ENCODE measurements at places on chromosomes 1 and 21. TPM values are rescaled to one million over a fixed set of nuclear protein-coding genes. Genes with fewer than 3 reads are reported as not detected.

DNA sequence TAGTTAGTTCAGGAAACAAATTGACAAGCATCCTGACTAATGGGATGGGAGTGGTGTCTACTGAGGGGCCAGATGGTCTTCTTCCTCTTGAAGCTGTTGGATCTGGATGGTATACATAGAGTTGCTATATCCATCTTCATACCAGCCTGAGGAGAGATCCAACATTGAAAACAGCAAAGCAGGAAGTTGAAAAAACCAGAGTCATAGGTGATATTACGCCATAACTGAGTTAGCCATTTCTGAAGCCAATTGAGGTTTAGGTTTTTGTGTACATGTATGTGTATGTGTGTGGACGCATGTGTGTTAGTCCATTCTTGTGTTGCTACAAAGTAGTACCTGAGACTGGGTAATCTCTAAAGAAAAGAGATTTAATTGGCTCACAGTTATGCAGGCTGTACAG lies 2.3 kb upstream of the TSPAN2 start:
- no peaks in the 10 kb centered on the region for H3K36me3 ChIP-seq
- H3K4me3 ChIP-seq: no peak overlapping the region
- H3K4me1 ChIP-seq: peaks cover 27% of the 10 kb centered on the region
- DNase-seq: no peak
- no peak overlapping the region for H3K27ac ChIP-seq
- peaks cover 10% of the 10 kb centered on the region for H3K27me3 ChIP-seq

GRCh38 chr1:235907187-235907896 lies 40.6 kb upstream of the LYST start:
- no peak overlapping the region for H3K27ac ChIP-seq
- no peak overlapping the region for H3K4me3 ChIP-seq
- H3K4me1 ChIP-seq: peaks cover 26% of the 10 kb centered on the region
- peaks cover 3% of the 10 kb centered on the region for H3K36me3 ChIP-seq

- H3K4me1 ChIP-seq: no peaks in the 10 kb centered on the region
- H3K36me3 ChIP-seq: no peaks in the 10 kb centered on the region
- DNase-seq: no peak
- no peak overlapping the region for H3K4me3 ChIP-seq
- H3K27me3 ChIP-seq: peaks cover 13% of the 10 kb centered on the region
- no peak overlapping the region for H3K27ac ChIP-seq
These were observed 628.1 kb downstream of the LMO4 start for GRCh38 chr1:87956750-87957149.

VWA5B1 gene
- total RNA-seq: not detected

C1QTNF12 gene
- total RNA-seq: 2.0 TPM
